Diencephalon (tissue), 1 donor: ENCODE measurements at places on chromosomes 3 and 15. TPM values are rescaled to one million over a fixed set of nuclear protein-coding genes. Genes with fewer than 3 reads are reported as not detected.

Gene SEMA3B
- total RNA-seq: 2.8 TPM

Gene LOXL1
- total RNA-seq: 7.4 TPM

Gene OXTR
- total RNA-seq: 3.0 TPM

Gene SIDT1
- total RNA-seq: 19.6 TPM

Gene CYP8B1
- total RNA-seq: not detected

Gene SH3GL3
- 52.8 TPM for total RNA-seq

Gene SMCO1
- not detected for total RNA-seq

Gene INTS14
- total RNA-seq: 28.6 TPM
